ENCODE measurements at places on chromosomes 6 and 20.

DNA sequence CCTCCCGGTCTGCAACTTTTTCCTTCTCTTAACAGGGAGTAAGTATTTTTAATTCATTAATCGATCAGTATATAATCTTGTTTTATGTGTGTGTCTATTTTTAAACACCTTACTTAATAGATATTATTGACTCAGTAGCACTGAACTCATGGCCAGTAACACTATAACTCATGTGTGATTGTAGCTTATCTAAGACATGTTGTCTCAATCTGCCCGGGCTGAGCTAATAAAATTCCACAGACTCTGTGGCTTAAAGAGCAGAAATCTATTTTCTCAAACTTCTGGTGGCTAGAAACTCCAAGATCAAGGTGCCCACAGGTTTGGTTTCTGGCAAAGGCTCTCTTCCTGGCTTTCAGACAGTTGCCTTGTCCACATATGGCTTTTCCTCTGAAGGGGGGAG, 68.8 kb upstream of the TNFAIP3 start:
- DNase-seq: no peak

- DNase-seq: no peak
Observed at GRCh38 chr6:144901412-144901811, 616.3 kb downstream of the UTRN start.

- peak; percentile 56 for DNase-seq
Observed at GRCh38 chr6:113632220-113632864, 224.8 kb upstream of the MARCKS start.

GRCh38 chr6:2958331-2958711, 13.0 kb downstream of the SERPINB6 start:
- DNase-seq: no peak

GRCh38 chr20:47117773-47118172, 223.1 kb downstream of the EYA2 start:
- DNase-seq: no peak

GRCh38 chr6:133610227-133610840, 278.6 kb upstream of the TCF21 start:
- no peak for DNase-seq

DNA sequence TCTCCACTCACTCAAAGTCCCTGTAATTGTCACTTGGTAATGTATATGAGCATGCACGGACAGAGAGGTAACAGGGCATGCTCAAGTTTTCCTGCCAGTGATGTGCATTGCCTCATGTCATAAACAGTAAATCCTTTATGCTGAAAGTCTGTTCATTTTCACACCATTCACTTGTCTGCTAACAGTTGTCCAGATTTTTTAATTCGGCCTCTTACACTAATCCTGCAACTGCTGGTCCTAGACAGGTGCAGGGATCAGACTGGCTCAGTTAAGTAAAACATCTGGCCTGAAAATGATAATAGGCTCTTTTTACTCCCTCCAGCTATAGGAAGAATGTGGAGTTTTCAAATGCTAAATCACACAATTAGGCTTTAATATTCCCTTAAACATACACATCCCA, 185.4 kb upstream of the VGLL2 start:
- DNase-seq: no peak

DNA sequence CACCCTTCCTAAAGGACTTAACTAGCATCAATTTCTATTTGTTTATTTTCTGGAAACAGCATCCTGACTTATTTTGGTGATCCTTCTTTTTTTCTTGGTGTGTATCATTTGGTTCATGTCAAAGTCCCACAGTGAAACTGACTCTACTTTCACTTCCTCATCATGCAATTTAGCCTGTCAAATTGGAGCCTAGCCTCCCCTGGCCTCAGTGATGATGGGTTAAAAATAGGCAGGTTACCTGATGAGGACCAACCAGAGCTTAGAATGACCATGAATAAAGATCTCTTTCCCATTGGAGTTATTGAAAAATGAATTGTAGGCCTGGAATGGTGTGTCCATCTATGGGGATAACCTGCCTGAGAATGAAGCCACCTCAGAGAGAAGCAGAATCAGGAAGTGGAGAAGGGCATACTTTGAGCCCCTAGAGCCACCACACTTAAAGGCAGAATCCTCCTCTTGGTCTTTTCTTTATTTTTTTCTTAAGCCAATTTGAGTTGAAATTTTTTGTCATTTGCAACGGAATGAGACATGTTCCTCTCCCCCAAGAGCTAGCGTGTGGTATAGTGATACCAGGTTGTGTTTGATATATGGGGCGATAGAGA, 105.6 kb downstream of the BTBD3 start:
- no peak for DNase-seq

DNA sequence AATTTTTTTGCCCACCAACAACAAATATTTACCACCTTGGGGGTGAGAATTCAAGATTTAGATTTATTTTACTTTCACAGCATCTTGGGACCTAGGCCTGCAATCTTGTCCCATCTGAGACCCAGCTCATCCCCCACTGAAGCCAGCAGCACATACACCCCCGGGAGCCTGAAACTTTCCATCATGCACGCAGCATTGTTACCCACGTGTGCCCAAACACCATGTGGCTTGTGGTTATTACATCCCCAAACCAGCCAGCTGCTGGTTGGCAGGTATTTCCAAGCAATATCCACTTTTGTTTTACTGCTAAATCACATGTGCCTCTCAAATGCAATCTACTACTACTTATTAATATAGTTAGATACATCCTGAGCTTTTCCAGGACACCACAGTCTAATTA, 149.3 kb upstream of the NT5E start:
- DNase-seq: no peak

DNA sequence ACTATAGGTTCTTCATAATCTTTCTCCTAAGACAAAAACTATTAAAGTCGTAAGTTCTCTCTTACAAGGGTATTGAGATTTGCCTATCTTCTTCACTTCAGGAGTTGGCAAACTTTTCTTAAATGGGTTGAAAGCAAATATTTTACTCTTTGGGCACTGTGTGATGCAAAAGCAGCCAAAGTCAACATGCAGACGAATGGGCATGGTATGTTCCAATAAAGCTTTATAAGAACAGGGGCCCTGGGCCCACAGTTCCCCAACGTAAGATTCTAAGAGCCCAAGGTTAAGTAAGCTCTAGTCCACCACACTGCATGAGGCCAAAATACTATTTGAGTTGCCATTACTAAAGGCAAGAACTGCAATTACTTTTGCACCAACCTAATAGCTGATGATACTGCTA, 11.5 kb downstream of the CD164 start:
- no peak for DNase-seq

All from left cardiac atrium (tissue), 4 donors.